ENCODE measurements at places on chromosomes 2 and 18.

DNA sequence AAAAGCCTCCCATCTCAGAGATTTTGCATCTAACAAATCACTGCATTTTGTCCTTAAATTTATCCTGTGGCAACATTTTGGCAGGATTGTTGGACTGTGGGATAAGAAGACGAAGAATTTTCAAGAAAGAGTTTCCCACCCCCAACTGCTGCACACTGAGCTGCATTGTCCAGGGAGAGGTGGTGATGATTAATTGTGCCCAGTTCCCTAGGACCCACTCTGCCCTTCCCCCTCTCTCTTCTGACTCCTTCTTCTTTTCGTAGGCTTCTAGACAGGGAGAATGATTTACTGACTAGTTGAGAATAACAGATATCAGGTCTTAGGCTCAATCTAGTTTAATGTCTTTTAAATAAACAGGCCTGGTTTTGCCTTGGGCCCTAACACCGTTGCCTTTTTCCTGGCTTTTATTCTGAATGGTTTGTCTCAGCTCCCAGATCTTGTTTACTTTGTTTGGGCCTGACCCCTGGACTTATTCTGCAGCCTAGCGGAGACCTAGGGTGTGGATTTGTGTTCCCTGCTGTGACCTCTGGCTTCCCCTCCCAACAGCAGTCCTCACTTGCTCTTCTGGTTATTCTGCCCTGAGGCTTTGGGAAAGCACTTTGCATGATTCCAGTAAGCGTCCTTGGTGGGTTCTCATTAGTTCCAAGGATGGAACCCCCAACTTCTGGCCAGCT lies 233.3 kb downstream of the INSIG2 start:
- no peak for DNase-seq

DNA sequence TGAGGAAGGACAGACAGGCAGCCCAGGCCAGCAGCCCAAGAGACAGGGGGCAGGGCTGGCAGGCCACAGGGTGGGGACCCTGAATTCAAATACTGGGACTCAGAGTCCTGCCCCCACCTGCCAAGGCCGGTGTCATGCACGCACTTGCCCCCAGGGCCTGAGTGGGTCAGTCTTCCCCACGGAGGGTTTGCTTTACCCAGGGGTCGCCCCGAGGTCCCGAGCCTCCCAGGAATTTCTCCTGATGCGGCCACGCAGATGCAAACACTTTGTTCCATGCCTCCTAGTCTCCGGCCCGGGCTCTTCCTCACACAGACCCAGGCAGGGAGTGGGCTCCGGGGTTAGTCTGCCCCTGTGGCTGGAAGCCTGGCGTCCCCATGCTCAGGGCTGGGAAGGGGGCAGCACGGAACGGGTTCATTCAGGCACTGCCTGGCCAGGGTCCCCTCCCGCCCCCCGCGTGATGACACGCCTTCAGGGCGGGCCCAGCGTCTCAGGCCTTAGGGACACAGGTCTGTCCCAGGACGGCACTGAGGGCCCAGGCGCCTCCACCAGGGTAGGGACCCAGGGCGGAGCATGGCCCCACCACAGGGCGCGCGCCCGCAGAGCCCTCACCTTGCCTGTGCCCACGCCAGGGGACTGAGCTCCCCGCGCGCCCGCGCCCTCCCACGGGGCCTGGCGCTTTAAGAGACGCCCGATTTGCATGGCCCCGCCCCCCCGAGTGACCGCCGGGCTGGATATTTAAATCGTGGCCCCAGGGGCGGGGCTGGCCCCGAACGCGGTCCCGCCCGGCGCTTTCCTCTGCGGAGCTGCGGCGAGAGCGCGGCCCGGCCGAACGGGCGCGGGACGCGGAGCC lies at the start of gene SNED1:
Gene SNED1 (plus strand): TSS at position 763 of the 850 bp plus-strand sequence. CDS start 220 bp downstream, outside the sequence.
- DNase-seq, result no peak

GRCh38 chr2:201450954-201451291 lies 335 bp downstream of the TRAK2 start:
- no peak for DNase-seq

DNA sequence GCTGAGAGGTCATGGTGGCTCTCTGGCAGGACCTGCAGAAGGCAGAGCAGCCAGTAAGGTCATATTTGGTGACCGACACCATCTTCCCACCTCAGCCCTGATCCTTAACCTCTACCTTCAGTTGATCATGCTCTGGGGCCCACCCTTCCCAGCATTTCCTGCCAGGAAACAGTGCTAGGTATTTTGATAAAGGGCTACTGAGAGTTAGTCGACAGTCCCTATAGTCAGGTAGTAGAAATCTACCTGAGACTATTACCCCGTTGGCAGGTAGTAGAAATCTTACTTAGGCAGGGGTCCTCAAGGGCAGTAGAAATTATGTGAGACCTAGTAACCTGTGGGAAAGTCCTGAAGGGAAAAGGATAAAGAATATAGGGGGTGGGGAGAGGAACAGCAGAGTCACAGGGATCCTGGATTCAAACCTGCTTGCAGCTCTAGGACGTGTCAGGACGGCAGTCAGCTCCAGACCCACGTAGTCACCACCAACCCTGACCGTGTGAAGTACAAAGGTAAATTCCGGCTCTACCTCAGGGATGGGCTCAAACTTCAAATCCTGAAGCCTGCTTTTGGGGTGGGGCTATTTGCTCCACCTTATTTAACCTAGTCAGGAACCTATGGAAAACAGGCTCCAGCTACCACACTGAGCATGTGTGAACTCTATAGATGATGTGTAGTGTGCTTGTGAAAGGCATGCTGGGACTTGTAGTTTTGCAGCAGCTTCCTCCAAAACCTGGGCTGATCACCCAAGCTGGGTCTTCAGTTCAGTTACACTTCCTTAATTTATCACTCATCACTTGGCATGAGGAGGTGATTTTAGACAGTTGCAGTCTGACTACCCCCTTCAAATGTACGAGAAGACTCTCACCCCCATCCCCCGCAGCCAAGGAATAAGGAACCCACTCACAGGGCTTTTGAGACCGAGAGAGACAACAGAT lies at the start of gene DQX1:
Gene DQX1 (minus strand): TSS at position 515 of the 932 bp plus-strand sequence. CDS start 502 bp downstream, at position 13.
- DNase-seq, result no peak

DNA sequence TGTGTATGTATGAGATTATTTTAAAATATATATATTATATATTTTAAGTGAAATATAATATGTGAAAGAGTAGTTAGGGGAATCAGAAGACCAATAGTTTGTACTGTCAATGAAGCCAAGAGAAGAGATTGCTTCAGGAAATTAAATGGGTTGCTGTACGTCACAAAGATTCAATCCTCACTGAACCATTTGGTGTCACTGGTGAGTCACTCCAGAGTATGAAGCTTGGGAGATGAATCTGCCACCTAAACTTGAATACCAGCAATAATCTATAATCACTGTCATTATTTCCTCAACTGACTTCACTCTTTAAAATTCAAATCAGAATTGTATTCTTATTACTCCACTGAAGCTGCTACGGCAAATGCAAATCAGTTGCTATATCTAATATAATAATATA lies 41.9 kb upstream of the SCN9A start:
- no peak for DNase-seq

DNA sequence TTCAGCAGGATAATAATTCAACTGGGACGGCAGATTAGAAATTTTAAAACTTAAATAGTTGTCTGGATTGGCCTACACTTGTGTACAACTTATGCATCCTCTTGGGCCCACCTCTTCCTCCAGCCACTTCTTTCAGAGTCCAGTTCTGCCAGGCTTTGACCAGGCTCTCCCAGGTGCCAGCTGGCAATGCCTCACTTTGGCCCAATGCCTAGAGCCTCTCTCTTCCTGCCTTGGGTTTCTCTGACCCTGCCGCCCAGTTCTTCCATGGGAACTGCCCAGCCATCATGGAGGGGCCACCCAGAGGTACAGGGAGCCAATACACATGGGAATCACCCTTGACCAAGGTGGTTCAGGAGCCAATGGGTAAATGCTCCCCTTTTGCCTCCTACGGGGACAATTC lies 135.5 kb downstream of the IRS1 start:
- DNase-seq, result no peak

DNA sequence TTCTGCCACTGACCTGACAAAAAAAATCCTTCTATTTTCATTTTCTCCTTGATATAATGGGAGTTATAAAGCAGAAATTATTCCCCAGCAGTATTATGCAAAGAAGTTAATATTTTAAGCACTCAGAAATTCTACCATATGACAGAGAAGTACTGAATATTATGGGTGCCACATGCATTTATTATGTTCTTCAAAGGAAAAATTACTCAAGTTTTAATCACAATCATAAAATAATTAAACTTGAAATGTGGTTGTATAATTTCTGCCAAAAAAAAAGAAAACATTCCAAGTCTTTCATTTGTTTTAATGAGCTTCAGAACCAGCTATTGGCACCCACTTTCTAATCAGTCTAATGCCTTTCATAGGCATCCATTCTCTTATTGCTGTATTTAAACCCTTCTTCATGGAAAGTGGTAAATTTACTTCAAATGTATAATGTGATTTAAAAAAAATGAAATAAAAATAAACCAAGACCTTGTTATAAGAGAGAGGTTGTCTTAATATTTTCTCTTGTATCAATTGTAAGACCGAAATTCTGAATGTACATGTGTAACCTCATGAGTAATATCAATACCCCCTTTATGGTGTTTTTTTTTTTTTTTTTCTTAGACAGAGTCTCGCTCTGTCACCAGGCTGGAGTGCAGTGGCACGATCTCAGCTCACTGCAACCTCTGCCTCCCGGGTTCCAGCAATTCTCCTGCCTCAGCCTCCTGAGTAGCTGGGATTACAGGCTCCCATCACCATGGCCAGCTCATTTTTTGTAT lies 302.3 kb downstream of the IRS1 start:
- no peak for DNase-seq

DNA sequence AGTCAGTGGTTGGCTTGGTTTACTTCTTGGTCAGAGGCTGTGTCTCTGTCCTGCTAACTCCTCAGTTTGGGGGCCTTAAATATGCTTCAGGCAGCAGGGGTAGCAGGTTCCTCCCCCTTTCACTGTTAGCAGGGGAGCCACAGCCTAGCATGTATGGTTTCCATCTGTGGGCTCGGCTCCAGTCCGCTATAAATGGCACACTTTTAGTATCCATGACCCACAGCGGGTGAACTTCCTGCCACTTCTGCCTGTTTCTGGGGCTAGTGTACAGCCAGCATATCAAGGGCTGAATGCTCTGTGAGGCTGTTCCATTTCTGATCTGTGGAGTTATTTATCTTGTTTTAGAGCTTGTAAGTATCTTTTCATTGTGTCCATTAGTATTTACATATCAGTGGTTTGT lies 58.3 kb downstream of the MRPL33 start:
- DNase-seq, result no peak

- DNase-seq, result no peak
These were observed 59.9 kb upstream of the REG3A start for GRCh38 chr2:79219383-79219988.

- no peak for DNase-seq
These were observed 46.4 kb downstream of the ZNF521 start for GRCh38 chr18:25305584-25305983.

DNA sequence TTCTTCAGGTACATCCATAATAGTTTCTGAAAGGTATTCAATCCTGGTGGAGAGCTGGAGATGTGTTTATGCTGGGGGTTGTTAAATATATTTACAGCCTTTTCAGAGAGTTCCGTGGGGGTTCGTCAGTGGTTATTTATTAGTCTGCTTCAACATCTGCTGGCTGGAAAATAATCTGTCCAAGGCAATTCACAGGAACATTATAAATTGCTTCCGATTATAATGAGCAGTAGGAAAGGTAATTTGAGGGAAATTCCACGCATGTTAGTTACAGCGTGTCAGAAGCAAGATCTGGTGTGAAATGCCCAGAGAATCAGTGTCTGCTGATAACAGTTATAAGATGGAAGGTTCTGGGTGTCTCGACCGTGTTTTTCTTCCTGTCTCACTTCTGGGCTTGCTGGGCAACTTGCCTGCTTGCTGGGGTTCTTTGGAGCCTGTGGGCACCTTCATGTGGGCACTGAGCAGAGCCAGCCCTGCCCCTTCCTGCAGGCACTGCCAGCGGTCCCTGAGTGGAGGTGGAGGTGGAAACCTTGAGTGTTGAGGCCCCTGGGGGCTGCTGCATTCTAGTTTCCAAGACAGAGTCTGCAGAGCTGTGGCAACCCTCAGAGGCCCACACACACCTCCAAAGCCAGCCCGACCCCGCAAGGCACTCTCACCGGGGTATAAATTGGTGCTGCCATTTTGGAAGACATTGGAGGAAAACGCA lies 185.7 kb downstream of the FAM210A start:
- DNase-seq, result no peak

GRCh38 chr2:197137231-197137630 lies 173.3 kb downstream of the ANKRD44 start:
- DNase-seq, result no peak

DNA sequence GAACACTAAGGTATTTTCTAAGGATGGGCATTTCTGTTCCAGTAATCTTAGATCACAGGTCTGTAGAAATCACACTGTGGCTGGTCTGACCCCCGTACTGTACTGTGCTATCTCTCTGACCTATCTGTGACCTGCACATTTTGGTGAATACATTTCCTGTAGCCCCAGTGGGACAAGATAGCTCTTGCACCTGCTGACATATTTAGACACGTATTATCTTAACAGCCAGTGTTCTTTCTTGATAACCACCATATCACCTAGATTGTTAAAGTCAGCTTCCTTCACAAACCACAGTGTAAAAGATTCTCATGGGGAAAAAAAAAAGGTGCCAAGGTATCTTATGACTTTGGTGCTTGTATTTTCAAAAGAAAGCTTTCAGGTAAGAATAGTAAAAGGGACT lies 39.8 kb upstream of the TMEM247 start:
- no peak for DNase-seq

DNA sequence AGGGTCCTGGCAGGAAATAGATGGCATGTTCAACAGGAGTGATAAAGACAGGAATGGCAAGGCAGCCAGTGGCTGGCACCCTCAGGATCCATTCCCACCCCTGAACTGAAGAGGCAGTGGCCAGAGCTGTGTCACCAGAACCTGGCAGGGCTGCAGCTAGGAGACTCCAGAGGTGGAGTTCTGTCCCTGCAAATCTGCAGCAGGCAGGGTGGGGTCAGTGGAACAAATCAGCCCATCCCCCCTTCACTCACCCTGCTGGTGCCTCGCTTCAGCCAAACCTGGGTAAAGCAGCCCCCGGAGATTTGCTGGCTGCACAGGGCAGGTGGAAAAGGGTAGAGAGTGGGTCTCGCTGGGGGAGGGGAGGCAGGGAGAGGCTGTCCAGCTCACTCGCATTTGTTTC lies 12.7 kb downstream of the INPP5D start:
- no peak for DNase-seq

- DNase-seq, result no peak
These were observed 271.5 kb downstream of the HRH4 start for GRCh38 chr18:24731981-24732380.

GRCh38 chr18:53790786-53791185 lies 433.7 kb downstream of the MBD2 start:
- no peak for DNase-seq

DNA sequence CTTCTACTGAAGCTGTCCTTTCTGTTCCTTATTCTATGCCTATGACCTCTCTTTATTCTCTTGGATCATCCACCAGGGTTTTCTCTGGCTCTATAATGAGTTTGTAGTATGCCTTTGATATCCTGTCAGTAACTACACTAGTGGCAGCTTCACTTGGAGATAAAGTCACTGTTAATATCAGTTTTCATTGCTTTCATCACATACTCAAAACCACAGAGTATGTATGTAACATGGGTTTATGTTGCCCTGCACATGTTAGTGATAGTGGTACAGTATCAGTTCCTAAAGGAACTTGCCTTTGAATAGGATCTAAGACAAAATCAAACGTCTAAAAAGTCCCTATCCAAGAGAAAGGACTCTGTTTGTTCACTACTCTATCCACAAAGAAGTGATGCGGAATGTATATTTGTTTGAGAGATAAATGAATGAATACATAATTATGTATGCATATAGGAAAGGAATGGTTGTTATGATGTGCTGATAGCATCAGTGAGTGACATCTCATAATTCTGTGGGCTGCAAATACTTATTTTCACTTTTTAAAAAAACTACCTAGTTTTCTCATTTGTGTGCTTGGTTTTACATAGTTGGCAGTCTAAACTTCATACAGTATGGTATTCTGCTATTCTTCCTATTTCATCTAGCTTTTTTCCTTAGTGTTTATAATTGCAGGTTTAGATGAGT lies 45.1 kb downstream of the TET3 start:
- no peak for DNase-seq

Measured in NCI-H187 treated with DMSO at 0.1 percent for 48 hours (cell line).